Stromal cell of bone marrow (primary cell): ENCODE measurements at places on chromosomes 6 and 20.
A peak's percentile ranks its signal among the peaks of the same experiment; 100 is the strongest.

DNA sequence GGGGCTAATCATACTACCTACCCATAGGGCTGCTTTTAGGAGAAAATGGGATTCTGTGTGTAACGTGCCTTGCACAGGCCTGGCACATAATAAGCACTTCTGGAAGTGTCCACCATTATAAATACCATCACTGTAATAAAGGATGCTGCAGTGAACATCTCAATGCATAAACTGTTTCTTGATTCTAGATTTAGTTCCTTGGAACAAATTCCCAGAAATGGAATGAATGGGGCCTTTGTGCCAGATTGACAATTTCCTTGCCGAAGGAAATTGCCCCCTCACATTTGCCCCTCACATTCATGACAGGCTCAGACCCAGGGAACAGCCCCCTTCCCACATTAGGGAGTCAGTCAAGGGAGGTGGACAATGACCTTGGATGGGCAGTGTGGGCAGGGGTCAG lies 29.2 kb downstream of the BPIFB4 start:
- DNase-seq = no peak

GRCh38 chr6:149923327-149923986 lies 536 bp upstream of the RAET1G start:
- no peak for DNase-seq

GRCh38 chr20:55760586-55760985 lies 244.7 kb downstream of the CBLN4 start:
- DNase-seq = no peak

GRCh38 chr6:157592541-157592940 lies 211.6 kb downstream of the ZDHHC14 start:
- DNase-seq = no peak

- no peak for DNase-seq
Measured at GRCh38 chr20:46488451-46488850, 24.9 kb downstream of the ZNF334 start.

- no peak for DNase-seq
Measured at GRCh38 chr20:14712302-14712739, 374.9 kb upstream of the FLRT3 start.

GRCh38 chr6:170093276-170093657 lies 197.6 kb downstream of the DLL1 start:
- no peak for DNase-seq

DNA sequence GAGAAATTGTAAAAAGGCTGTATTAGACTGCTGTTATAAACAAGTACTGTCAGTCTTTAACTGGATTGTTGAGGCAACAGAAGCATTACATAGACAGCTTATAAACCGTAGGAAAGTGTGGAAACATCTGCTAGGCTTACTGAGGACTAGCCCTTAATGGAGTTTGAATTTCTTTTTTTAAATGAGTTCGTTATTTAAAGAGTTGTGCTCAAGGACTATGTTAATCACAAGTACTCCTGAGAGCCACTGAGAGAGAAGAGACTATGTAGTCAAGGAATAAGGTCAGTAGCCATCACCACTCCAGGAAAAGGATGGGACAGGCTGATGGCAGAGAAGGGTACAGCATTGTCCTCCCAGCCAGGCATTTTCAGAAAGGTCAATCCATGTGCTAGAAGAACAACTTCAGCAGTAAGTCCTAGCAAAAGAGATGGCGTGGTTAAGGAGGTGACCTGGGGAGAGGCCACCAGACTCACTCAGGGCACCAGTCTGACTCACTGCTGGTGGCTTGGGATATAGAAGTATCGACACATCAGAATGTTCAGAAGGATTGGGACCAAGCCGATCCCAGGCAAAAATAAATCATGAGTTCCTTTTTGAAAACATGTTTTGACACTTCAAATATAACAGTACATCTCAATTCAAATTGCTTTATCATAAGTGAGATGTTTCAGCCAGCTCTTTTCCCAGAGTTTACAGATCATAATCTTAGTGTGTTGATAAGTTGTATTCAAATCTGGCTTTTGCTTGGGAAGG lies 6.4 kb downstream of the RPS12 start:
- DNase-seq = no peak

DNA sequence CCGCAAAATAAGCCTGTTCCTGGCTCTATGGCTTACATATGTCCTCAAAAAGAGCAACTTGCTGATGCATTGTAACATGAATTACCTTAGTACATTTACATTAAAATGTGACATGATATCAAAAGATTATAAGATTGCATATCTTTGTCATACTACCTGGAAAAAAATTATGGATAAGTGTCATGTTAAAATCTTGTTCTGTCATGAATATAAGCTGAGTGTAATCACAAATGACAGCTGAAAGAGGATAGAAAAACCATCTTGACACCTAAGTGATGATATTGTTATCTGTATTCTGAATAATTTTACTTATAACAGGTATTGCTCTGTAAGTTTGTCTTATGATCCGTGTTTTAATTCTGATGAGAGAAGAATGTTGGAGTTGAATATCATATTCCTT lies 503.0 kb upstream of the RNF217 start:
- no peak for DNase-seq

GRCh38 chr6:125310994-125311649 lies 9.4 kb upstream of the HDDC2 start:
- peak; percentile 38 for DNase-seq

- no peak for DNase-seq
Measured at GRCh38 chr6:76166297-76166696, 93.8 kb upstream of the IMPG1 start.

GRCh38 chr6:133248241-133249001 lies 7.3 kb downstream of the EYA4 start:
- DNase-seq = no peak

DNA sequence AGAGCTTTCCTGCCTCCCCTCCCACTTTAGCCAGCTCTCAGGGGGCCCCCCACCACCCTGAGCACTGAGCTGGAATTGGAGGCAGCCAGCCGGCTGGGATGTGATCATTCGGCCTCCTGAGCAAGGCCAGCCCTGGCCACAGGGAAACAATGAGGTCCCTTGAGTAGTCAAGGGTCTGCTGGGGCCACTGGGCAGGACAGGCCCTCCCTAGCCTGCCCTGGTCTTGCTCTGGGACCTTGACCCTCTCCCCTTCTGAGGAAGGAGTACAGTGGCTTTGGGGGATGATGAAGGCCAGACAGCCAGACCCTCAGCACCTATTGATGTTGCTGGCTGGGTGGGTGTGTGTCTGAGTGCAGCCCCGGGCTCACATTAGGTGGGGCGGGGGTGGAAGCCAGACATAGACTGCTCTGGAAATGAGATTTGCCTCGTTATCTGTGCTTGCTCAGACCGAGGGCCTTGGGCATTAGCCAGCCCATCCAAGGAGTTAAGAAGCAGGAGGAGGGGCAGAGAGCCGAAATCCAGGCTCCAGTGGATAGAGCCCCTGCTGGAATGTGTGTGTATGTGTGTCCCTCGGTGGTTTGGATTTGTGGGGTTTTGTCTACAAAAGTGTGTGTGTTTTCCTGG lies 21.3 kb downstream of the CD40 start:
- no peak for DNase-seq

- DNase-seq = no peak
Measured at GRCh38 chr6:15503346-15503680, 159.5 kb downstream of the DTNBP1 start.

GRCh38 chr6:20569000-20569610 lies 34.8 kb downstream of the CDKAL1 start:
- DNase-seq = no peak

DNA sequence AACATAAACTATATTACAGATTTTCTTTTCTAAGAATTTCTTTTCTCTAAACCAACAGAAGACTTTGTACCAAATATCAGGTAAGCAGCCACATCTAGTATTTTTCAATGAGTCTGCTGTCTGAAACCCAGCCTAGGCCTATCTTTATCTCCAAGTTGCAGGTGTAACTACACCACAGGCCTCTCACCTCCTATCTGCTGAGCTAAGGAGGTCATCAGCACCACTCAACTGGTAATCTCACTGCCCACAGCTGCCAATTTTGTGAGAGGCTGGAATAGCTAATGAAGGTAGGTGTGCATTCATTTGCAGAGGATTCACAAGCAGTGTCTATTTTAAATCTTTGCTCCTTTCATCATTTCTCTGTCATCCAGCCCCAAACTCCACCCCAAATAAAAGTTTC lies 584.8 kb downstream of the HDGFL1 start:
- no peak for DNase-seq

- peak; percentile 19 for DNase-seq
Measured at GRCh38 chr6:166313255-166314070, 5.3 kb upstream of the PRR18 start.

DNA sequence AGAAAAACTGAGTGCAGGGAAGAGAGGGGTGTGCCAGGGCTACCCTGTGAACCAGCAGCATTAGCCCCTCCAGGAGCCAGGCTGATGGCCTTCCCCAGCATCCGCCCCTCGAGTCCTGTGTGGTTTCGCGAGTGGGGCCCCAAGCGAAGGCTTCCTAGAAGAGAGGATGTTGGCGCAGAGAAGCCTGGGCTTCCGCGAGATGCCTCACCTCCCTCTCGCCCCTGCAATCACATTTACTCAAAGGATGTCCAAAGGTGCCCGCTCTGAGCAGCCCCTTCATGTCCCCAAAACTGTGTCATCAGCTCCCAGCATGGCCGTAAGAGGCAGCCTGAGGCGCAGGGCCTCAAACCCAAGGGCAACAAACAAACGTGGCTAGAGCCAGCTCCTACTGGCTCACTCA lies 111.7 kb downstream of the PREX1 start:
- no peak for DNase-seq

DNA sequence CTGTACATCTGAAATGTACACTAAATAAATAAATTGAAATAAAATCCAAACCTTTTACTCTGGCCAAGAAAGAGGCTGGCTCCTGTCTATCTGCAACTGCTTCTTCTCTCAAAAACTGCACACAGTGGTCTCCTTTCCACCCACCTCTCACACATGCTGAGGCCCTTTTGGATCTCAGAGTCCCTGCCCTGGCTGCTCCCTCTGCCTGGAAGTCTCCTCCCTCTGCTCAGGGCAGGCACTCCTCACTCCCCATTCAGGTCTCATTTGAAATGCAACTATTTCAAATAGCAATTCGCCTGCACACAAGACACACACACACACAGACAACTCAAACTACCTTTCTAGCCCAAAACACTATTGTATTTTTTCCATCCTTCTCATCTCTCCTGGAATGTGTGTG lies 348.8 kb downstream of the PKHD1 start:
- no peak for DNase-seq

DNA sequence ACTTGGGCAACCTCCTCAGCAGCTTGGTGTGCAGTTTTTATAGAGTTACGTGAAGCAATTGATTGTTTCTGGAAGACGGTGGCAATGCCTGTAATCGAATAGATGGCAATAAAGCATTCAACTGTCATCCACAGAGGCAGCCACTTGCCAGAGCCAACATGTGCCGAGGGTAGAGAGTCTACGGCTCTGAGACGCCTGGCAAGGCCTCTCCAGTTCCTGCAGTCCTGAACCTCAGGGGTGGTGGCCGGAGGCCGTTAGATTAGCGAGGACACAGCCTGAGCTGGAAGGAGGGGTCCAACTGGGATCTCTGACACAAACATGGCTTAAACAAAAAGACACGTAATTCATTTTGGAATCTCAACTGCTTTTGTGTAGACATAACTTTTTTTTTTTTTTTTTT lies 775 bp upstream of the TTLL2 start:
- DNase-seq = no peak

- no peak for DNase-seq
Measured at GRCh38 chr6:140052736-140053729, 678.6 kb upstream of the CITED2 start.

GRCh38 chr6:110063594-110064263 lies 85.6 kb downstream of the GPR6 start:
- no peak for DNase-seq

GRCh38 chr6:36706339-36706738 lies 8.7 kb downstream of the RAB44 start:
- no peak for DNase-seq

GRCh38 chr6:156662025-156662445 lies 115.1 kb upstream of the ARID1B start:
- peak; percentile 6 for DNase-seq

- no peak for DNase-seq
Measured at GRCh38 chr20:22590662-22591061, 6.3 kb upstream of the FOXA2 start.

GRCh38 chr20:18684775-18685174 lies 96.9 kb downstream of the DTD1 start:
- DNase-seq = no peak

- DNase-seq = no peak
Measured at GRCh38 chr6:21348146-21348503, 245.4 kb upstream of the SOX4 start.

- DNase-seq = no peak
Measured at GRCh38 chr20:48574383-48574782, 253.4 kb downstream of the PREX1 start.

- DNase-seq = no peak
Measured at GRCh38 chr6:136235233-136235564, 14.9 kb downstream of the MTFR2 start.

DNA sequence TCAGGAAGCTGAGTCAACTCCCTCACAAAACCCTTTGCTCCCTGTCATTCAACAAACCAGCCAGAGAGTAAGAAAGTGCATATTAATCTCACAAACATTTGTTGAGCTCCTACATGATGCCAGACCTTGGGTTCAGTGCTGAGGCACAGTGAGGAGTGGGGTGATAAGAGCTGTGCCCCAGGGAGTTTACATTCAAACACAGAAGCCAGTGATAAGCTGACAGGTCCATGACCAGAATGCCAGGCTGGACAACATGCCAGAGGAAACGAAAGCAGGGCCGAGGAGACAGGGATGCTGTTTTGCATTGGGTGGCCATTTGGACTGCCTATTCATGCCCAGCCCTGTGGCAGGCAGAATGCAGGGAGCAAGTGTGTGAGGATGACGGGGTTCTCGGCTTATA lies 76.7 kb downstream of the LRFN2 start:
- DNase-seq = no peak

DNA sequence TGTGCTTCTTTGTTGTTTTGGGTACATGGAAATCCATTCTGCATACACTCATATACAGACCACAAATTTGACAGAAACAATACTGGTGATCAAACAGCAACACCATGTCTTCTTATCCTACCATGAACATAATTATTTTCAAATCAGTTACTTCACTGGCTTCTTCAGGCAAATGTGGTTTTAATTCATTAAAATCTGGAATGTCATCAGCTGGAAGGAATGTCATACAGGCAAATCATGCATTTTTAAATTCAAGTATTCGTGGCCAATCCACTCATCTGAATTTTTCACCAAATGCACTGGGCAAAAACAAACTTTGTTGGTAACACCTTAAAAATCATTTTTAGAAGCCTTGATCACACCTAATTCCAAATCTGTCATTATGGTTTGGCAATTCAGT lies 59.3 kb downstream of the KIF6 start:
- no peak for DNase-seq

GRCh38 chr6:14354919-14355572 lies 237.5 kb downstream of the CD83 start:
- DNase-seq = peak; percentile 91

DNA sequence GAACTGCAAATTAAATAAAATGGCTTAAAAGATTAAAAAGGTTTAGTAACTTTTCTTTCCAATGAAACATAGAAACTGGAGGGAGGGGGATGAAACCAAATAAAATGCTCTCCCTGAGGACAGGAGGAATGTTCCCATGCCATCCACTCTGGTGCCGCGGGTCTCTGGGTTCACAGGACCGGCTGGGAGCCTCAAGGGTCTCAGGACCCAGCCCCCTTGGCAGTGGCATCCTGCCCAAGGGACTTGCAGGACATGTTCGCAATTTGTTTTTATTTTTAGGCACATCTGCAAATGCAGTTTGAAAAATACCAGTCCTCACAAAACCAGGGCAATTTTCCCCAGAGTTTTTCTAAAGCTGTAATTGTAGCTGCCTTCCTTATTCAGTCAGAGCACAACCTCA lies 7.5 kb downstream of the BEND3 start:
- DNase-seq = no peak

- no peak for DNase-seq
Measured at GRCh38 chr6:149234051-149234962, 83.2 kb upstream of the TAB2 start.
